ENCODE measurements at places on chromosomes 2 and 18.

- no peak for DNase-seq
Observed at GRCh38 chr2:98269274-98269673, 77.0 kb upstream of the CNGA3 start.

- DNase-seq, result no peak
Observed at GRCh38 chr2:223005496-223005895, 46.5 kb upstream of the KCNE4 start.

- no peak for DNase-seq
Observed at GRCh38 chr2:150403457-150403856, 84.0 kb downstream of the RND3 start.

GRCh38 chr2:140747090-140747489, 1383.7 kb downstream of the LRP1B start:
- no peak for DNase-seq

GRCh38 chr2:213057977-213058376, 93.4 kb downstream of the IKZF2 start:
- no peak for DNase-seq

- DNase-seq, result no peak
Observed at GRCh38 chr2:85794038-85794441, 40.2 kb downstream of the ATOH8 start.

GRCh38 chr2:203897544-203897943, 30.0 kb downstream of the CTLA4 start:
- no peak for DNase-seq
